Right renal cortex interstitium (tissue), 3 donors: ENCODE measurements at places on chromosomes 5 and 9.

DNA sequence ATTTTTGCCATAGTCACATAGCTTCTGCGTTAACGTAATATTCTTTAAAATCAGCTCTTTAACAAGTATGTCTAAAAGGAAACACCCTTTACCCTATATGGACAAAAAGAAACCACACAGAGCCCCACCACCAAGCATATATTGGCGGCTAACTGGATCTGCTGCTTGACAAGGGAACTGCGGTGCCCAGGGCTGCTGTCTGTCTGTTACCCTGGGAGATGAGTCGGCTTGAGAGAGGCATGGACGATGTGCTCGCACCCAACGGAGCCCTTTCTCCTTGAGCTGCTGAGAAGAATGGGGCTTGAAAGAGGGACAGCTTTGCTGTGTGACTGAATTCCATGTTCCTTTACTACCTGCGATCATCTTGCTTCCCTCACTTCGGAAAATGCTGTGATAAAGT lies 158.6 kb upstream of the SHB start:
- no peak for DNase-seq

GRCh38 chr5:37847978-37848425 lies 8.2 kb upstream of the GDNF start:
- no peak for DNase-seq

DNA sequence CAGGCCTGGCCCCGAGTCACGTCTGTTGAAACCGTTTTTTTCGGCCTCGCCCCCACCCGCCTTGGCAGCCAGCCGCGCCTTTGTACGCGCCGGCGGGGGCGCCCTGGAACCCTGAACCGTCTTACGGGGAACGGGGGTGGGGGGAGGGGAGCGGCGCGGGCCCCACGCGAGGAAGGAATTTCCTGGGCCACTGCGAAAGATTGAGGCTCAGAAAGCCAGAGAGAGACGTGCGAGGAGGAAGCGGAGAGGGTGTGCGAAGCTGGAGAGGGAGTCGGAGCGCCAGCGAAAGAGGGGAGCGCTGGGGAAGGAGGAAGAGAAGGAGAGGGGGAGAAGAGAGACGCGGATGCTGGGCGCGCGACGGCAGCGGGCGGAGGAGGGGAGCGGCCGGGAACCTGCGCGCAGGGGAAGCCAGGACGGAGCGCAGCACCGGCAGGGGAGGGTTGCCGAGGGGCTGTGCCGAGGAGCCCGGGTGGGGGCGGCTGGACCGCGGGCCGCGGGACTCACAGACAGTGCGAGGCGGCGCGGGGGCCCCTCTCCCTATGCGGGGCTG lies 4.6 kb upstream of the PRDM12 start:
- no peak for DNase-seq

DNA sequence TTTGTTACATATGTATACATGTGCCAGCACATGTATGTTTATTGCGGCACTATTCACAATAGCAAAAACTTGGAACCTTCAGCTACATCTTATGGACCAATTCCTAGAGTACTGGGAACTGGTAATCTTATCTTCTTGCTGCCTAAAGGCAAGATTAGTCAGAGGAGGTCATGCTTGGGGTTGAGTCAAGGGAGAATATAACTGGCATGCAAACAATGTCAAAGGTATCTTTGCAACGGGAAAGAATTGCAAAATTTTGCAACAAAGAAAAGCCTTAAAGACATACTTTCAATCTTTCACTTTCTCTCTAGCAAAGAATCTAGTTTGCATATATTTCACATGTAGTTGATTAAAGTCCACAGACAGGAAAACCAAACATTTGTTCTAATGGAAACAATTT lies 145.2 kb downstream of the EDIL3 start:
- no peak for DNase-seq

GRCh38 chr5:55623789-55624188 lies 88.3 kb downstream of the SLC38A9 start:
- DNase-seq = no peak

GRCh38 chr5:110784901-110785300 lies 46.1 kb downstream of the SLC25A46 start:
- DNase-seq = no peak

- DNase-seq = no peak
These were observed 13.6 kb downstream of the NTNG2 start for GRCh38 chr9:132175431-132175830.
